ENCODE measurements at places on chromosomes 1 and 21. TPM values are rescaled to one million over a fixed set of nuclear protein-coding genes. Genes with fewer than 3 reads are reported as not detected.

DNA sequence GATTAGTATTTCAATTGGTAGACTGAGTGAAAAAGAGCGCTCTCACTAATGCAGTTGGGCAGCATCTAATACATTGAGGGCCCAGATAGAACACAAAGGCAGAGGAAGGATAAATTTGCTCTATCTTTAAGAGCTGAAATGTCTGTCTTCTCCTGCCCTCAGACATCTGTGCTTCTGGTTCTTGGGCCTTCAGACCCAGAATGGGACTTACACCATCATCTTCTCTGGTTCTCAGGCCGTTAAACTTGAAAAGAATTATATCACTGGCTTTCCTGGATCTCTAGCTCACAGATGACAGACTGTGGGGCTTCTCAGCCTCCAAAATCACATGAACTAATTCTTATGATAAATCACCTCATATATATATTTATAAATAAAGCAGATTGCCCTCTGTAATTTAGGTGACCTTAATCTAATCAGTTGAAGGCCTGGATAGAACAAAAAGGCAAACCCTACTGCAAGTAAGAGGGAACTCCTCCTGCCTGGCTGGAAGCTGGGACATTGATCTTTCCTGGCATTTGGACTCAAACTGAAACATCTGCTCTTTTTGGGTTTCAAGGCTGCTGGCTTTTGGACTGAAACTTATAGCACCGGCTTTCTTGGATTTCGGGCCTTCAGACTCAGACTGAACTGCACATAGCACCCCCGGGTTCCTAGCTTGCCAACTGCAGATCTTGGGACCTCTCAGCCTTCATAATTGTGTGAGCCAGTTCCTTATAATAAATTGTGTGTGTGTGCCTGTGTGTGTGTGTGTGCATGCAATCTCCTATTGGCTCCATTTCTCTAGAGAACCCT lies 390.4 kb upstream of the PLXNA2 start:
- no peak overlapping the region for H3K4me3 ChIP-seq
- H3K27ac ChIP-seq = no peak overlapping the region
- H3K36me3 ChIP-seq = no peaks in the 10 kb centered on the region
- no peaks in the 10 kb centered on the region for H3K27me3 ChIP-seq
- no peaks in the 10 kb centered on the region for H3K4me1 ChIP-seq
- DNase-seq = no peak

Gene LMX1A
- total RNA-seq = 0.37 TPM

DNA sequence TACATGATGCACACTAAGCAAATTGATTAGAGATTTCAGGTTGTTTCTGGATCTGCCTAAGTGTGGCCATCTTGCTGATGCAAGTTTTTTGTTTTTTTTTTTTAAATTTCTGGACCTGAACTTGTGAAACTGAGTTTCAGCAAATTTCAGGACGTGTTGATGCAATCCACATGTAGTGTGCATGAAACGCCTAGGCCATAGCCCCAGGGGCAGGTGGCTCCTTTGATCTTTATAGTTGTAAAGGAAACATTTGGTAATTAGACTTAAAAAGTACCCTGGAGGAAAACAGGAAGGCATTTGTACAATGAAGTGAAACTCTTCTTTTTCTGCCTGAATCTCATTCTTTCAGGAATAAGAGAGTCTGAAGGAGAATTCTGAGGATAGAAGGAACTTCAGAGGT lies 162.2 kb upstream of the LHX8 start:
- H3K36me3 ChIP-seq = no peaks in the 10 kb centered on the region
- no peaks in the 10 kb centered on the region for H3K27me3 ChIP-seq
- DNase-seq = no peak
- H3K4me3 ChIP-seq = no peak overlapping the region
- no peaks in the 10 kb centered on the region for H3K4me1 ChIP-seq

DNA sequence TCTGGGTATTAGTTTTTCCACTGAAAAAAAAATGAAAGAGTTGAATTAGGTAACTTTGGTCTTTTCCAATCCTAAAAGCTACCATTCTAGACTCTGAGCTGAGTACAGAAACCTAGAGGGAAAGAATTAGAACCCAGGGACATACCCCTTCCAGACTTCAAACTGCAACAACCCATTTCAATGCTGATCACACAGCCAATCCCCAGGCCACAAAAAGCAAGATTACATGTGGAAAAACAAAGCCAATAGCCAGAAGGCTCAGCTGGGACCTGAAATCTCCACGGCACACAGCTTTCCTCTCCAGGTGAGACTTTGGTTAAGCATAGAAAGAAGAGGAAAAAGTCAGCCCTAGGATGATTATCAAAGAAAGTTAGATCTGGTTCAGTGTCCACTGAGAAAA lies 88.8 kb downstream of the JAK1 start:
- H3K36me3 ChIP-seq = peaks cover 75% of the 10 kb centered on the region
- no peaks in the 10 kb centered on the region for H3K27me3 ChIP-seq
- peaks cover 14% of the 10 kb centered on the region for H3K4me1 ChIP-seq

Gene OR2AK2
- total RNA-seq = not detected

Gene TPR
- 43.5 TPM for total RNA-seq

DNA sequence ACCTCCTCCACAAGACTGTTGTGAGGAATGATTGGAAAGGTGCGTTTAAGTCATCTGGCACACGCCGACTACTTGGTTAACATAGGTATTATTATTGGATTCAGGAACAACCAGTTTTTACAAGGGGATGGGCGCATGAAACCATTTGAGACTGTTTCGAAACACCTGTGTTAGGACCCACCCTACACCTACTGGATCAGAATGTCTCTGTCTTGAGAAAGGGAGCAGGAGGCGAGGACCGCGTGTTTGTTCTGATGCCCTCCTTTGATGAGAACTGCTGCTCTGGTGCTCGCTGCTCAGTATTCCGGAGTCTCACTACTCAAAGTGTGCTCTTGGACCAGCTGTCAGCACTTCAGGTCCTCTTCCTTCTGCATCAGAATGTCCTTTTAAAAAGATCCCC lies 7.3 kb downstream of the H6PD start:
- DNase-seq = no peak
- H3K4me1 ChIP-seq = peaks cover 84% of the 10 kb centered on the region
- no peak overlapping the region for H3K4me3 ChIP-seq

GRCh38 chr1:77636864-77637263 lies 45.6 kb downstream of the ZZZ3 start:
- DNase-seq = no peak
- H3K4me3 ChIP-seq = no peak overlapping the region
- H3K27ac ChIP-seq = no peak overlapping the region
- peaks cover 33% of the 10 kb centered on the region for H3K36me3 ChIP-seq

GRCh38 chr1:9809100-9809510 lies 14.7 kb downstream of the CLSTN1 start:
- no peaks in the 10 kb centered on the region for H3K27me3 ChIP-seq
- no peak overlapping the region for H3K27ac ChIP-seq
- H3K36me3 ChIP-seq = no peaks in the 10 kb centered on the region

Gene TSSK3
- 1.7 TPM for total RNA-seq

GRCh38 chr1:212794561-212795014 lies 2.9 kb downstream of the TATDN3 start:
- no peaks in the 10 kb centered on the region for H3K27me3 ChIP-seq
- H3K4me3 ChIP-seq = no peak overlapping the region

DNA sequence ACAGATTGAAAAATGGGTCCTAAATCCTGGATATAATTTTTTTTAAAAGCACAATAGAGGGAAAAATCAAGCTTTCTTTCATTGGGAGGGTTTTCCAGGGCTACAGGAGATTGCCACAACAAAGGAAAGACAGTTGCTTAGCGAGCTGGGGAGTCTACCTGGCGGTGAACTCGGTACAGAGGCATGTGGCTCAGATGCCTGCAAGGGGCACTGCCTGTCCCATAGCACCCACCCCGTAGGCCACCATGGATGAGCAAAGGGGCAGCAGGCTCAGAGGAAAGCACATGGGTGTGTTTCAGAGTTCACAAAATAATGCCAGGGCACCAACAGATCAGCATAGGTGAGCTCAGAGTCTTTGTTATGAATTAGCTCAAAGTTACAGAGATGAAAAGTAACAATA lies 79.5 kb downstream of the PCNX2 start:
- no peaks in the 10 kb centered on the region for H3K4me1 ChIP-seq
- no peak for DNase-seq
- H3K4me3 ChIP-seq = no peak overlapping the region
- H3K27ac ChIP-seq = no peak overlapping the region

GRCh38 chr21:42299324-42300044 lies 15.7 kb downstream of the TFF3 start:
- H3K36me3 ChIP-seq = no peaks in the 10 kb centered on the region
- H3K4me3 ChIP-seq = no peak overlapping the region
- peak overlapping the region; percentile 62 for H3K27ac ChIP-seq
- peaks cover 33% of the 10 kb centered on the region for H3K4me1 ChIP-seq
- DNase-seq = peak; percentile 61

GRCh38 chr1:163730411-163730821 lies 408.7 kb downstream of the NUF2 start:
- H3K36me3 ChIP-seq = no peaks in the 10 kb centered on the region
- H3K4me1 ChIP-seq = no peaks in the 10 kb centered on the region
- no peak overlapping the region for H3K27ac ChIP-seq
- H3K4me3 ChIP-seq = no peak overlapping the region
- H3K27me3 ChIP-seq = no peaks in the 10 kb centered on the region
- DNase-seq = no peak

- peaks cover 6% of the 10 kb centered on the region for H3K4me1 ChIP-seq
- H3K27me3 ChIP-seq = no peaks in the 10 kb centered on the region
- H3K27ac ChIP-seq = no peak overlapping the region
- no peaks in the 10 kb centered on the region for H3K36me3 ChIP-seq
- no peak overlapping the region for H3K4me3 ChIP-seq
- DNase-seq = no peak
Measured at GRCh38 chr1:47824716-47825115, 172.5 kb downstream of the TRABD2B start.

GRCh38 chr1:157496121-157496526 lies 56.2 kb downstream of the FCRL5 start:
- no peaks in the 10 kb centered on the region for H3K36me3 ChIP-seq
- H3K27me3 ChIP-seq = peaks cover 18% of the 10 kb centered on the region
- H3K27ac ChIP-seq = no peak overlapping the region
- no peaks in the 10 kb centered on the region for H3K4me1 ChIP-seq
- no peak for DNase-seq
- no peak overlapping the region for H3K4me3 ChIP-seq

GRCh38 chr1:209710093-209710492 lies 5.4 kb downstream of the HSD11B1 start:
- no peaks in the 10 kb centered on the region for H3K36me3 ChIP-seq
- DNase-seq = no peak
- H3K27ac ChIP-seq = no peak overlapping the region
- H3K4me3 ChIP-seq = no peak overlapping the region

DNA sequence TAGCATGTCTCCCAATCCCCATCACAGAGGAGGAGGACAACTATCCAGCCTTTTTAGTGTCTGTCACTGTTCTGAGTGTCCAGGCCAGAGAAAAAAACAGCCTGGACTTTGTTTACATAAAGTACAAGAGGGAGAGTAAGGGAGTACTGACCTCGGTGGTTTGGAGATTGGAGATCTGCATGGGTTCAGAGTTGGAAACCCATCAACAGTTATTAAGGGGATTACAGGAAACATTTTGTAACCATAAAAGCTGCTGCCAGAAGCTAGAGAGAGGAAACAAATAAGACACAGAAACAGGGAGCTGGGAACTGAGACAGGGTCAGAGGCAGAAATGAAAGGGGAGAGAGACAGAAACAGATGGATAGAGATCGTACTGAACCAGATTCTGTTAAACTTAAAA lies 131.5 kb upstream of the CTTNBP2NL start:
- H3K27me3 ChIP-seq = no peaks in the 10 kb centered on the region
- H3K4me1 ChIP-seq = peaks cover 18% of the 10 kb centered on the region
- no peak overlapping the region for H3K4me3 ChIP-seq
- no peak for DNase-seq

Gene SPRR1A
- total RNA-seq = not detected

GRCh38 chr1:9553736-9554144 lies 14.5 kb downstream of the SLC25A33 start:
- peaks cover 37% of the 10 kb centered on the region for H3K4me1 ChIP-seq
- H3K36me3 ChIP-seq = peaks cover 32% of the 10 kb centered on the region
- no peaks in the 10 kb centered on the region for H3K27me3 ChIP-seq
- no peak for DNase-seq
- H3K4me3 ChIP-seq = no peak overlapping the region

Gene LY9
- total RNA-seq = 2.5 TPM

DNA sequence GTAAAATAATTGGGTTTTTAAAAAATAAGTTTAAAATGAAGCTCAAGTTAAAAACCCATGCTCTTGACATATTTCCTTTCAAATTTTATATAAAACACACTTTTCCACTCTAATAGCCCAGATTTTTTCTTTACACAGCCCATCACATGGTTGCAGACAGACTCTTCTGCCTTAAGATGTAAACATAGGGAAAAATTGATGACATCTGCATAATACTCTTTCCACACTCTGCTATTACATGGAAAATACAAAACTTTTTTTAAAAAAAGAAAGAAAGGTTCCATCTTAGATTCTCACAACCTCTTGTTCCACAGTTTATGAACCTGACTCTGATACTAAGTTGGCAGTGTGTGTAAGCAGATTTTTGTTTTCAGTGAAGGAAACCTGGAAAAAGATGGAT lies 120.8 kb upstream of the ZNF648 start:
- H3K36me3 ChIP-seq = no peaks in the 10 kb centered on the region
- DNase-seq = no peak
- no peaks in the 10 kb centered on the region for H3K4me1 ChIP-seq
- no peaks in the 10 kb centered on the region for H3K27me3 ChIP-seq
- no peak overlapping the region for H3K27ac ChIP-seq

DNA sequence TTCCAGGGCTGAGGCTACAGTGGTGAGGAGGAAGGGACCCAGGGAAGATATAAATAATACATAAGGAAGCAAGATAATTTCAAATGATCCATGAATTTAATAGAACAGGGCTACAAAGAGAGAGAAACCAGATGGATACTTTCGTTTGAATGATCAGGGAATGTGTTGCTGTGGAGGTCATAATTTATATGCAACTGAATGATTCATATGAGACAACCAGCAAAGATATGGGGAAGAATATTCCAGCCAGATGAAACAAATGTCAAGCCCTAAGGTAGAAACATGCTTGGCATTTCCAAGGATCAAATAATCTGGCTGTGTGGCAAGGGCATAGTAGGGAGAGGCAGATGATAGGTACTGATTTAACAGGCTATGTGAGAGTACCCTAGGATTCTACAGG lies 84.8 kb upstream of the ZC3H11B start:
- no peaks in the 10 kb centered on the region for H3K4me1 ChIP-seq
- no peaks in the 10 kb centered on the region for H3K36me3 ChIP-seq
- H3K4me3 ChIP-seq = no peak overlapping the region
- no peak for DNase-seq
